ENCODE measurements at places on chromosomes 2 and 18. TPM values are rescaled to one million over a fixed set of nuclear protein-coding genes. Genes with fewer than 3 reads are reported as not detected.

C2orf78 gene
- not detected for polyA plus RNA-seq

HOXD4 gene
- polyA plus RNA-seq, result 2.0 TPM

SLC11A1 gene
- polyA plus RNA-seq, result 19.7 TPM

EEF1B2 gene
- 707 TPM for polyA plus RNA-seq

ZBTB7C gene
- 4.6 TPM for polyA plus RNA-seq

PSMA8 gene
- not detected for polyA plus RNA-seq

AGAP1 gene
- 12.8 TPM for polyA plus RNA-seq

DSG4 gene
- not detected for polyA plus RNA-seq

LRP1B gene
- 0.05 TPM for polyA plus RNA-seq

EFEMP1 gene
- polyA plus RNA-seq, result 244 TPM

AQP12A gene
- not detected for polyA plus RNA-seq

ATP6V1B1 gene
- 0.27 TPM for polyA plus RNA-seq

CCDC93 gene
- polyA plus RNA-seq, result 8.6 TPM

APCDD1 gene
- 200 TPM for polyA plus RNA-seq

OXER1 gene
- 5.6 TPM for polyA plus RNA-seq

ASTL gene
- polyA plus RNA-seq, result 0.09 TPM

SIX2 gene
- polyA plus RNA-seq, result 1.7 TPM

ZNF396 gene
- polyA plus RNA-seq, result 1.3 TPM

C18orf54 gene
- 1.4 TPM for polyA plus RNA-seq

CD302 gene
- polyA plus RNA-seq, result 58.2 TPM

UGT1A8 gene
- 0.56 TPM for polyA plus RNA-seq

CGREF1 gene
- 1.0 TPM for polyA plus RNA-seq

IL37 gene
- not detected for polyA plus RNA-seq

CD8B gene
- 0.82 TPM for polyA plus RNA-seq

FASTKD1 gene
- 10.7 TPM for polyA plus RNA-seq

TEKT4 gene
- not detected for polyA plus RNA-seq

SERPINB13 gene
- not detected for polyA plus RNA-seq

RNF149 gene
- 26.3 TPM for polyA plus RNA-seq

PDCD1 gene
- 0.29 TPM for polyA plus RNA-seq

RGPD5 gene
- polyA plus RNA-seq, result 11.2 TPM

AQP12B gene
- not detected for polyA plus RNA-seq

SSB gene
- polyA plus RNA-seq, result 91.4 TPM
